ENCODE measurements at places on chromosomes 2 and 18.
A peak's percentile ranks its signal among the peaks of the same experiment; 100 is the strongest.

DNA sequence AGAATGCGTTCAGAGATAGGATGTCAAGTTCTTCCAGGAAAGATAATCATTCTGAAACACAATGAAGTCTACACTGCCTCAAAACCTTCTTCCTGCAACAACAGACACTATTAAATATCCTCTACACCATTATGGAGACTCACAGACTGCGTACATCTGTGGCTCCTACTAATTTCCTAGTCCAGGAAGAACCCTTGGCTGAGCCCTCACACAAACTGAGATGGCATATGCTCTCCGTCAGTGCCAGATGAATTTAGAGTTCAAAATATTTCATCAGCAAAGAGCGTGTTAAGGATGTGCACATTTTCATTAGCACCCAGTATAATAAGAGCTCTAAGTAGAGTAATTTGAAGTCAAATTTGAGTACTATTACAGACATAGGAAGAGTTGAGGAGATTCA, 117.2 kb downstream of the TCF4 start:
- DNase-seq = no peak

DNA sequence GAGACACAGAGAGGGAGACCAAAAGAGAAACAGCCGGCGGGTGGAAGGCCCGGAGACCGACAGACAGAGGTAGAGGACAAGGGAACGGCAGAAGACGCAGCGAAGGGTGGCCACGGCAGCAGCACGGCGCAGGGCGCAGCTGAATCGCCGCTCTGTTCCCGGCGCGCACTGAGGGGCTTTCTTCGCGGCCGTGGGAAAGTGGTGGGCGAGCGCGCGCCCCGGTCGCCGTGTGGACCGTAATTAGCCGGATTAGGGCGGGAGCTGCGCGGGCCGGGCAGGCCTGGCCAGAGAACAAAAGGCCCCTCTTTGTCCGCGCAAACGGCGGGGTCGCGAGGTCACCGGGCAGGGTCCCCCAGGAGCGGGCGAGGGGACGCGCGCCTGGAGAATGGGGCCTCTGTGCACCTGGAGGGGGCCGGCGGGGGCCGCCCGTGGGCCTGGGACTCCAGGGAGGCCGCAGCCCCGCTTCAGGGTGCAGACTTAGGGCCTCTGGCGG, 158.3 kb downstream of the ZFP36L2 start:
- DNase-seq = no peak

DNA sequence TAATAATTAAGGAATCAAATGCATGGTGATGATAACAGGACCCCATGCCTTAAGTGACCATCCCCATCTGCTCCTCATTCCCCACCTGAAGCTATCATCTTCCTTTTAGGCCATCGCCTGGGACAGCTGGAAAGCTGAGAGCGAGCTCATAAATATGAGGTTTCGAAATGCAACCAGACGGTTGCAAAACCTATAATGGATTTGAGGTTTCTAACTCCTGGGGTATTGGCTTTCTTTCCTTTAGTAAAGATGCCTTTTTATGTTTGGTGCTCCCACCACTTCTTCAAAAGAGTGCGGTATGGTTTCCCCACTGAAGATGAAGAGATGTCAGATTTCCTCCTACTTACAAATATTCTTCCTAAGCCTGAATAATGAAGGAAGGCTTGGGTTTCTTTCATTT, 1589.5 kb upstream of the PIK3C3 start:
- no peak for DNase-seq

DNA sequence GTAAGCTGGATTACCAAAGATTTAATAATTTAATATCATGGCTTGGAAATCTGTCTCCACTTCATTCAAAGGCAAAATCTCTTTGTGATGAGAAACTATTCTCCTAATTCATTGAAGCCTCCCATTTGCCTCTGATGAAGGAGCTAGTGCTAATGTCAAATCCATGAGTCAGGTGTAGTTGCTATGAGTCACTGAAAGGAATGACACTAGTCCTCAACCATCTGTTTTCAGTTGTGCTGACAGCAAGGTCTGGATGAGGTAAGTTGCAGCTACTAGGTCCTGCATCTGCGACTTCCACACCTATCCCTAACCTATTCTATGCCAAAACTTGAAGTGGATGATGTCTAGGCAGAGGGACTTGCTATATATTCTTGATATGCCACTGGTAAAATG, 324.0 kb upstream of the UBE2E3 start:
- DNase-seq = no peak

DNA sequence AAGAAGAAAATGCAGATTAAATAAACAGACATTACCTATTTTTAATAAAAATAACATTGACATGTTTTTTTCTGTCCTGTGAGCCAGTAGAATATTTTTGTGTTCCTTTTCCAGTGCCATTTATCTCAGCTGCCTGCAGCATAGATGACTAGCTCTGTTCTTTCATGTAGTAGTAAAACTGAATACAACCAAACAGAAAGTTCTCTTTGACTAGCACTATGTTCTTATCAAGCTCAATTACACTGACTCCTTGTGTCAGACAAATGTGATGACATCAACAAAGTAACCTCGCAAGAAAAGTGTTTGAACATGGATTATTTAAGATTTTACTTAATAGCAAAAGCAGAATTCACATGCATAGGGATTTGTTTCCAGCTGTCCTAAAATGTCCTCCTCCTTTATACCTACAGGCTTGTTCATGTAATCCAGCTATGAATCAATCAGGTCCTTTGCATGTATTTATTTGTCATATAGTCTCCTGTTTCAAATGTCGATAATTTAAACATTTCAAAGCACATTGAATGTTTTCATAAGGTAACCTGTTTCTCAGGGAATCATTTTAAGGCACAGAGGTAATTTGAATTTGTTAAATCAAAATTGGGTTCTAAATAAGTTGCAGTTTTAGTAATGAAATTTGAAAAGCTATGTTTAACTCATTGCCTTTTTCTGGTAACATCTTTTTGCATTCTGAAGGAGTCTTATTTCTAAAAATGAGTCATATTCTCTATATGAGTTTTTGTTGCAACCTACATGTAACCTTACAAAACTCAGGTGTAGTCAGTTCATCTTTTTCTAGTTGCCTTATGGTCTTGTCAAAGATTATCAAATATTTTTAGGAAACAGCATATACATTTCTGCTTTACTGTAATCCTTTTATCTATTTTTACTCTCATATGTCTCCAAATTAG, 215.3 kb upstream of the GULP1 start:
- no peak for DNase-seq

DNA sequence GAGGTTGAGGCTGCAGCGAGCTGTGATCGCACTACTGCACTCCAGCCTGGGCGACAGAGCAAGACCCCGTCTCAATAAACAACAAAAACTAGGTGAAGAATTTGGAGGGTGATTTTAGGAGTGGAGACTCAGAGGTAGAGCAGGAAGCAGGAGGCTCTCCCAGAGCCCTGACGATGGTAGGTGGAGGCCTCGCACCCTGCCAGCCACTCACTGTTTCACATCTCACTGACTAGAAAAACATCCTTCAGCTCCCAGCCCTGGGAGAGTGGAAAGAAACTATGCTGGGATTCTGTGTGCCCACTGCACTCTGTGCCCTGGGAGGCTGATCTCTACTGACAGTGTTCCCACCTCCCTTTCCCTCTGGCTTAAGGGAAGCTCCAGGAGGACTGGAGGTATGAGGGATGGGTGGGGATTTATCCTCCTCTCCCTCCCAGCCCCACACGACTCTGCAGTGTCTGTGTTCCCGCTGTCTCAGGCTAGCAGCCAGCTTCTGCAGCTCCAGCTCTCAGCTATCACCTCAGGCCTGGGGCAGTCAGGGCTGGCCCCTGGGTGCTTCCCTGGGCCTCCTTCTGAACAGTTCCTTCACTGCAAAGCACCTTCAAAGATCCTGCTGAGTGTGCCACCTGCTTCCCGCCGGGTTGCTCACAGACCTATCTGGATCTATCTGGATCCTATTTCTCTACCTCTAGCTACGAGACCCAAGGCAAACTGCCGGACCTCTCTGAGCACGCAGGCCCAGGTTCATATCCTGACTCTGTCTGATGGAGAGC, 9.6 kb downstream of the CIB4 start:
- DNase-seq = no peak

- peak; percentile 81 for DNase-seq
These were observed 18.6 kb upstream of the MRPL19 start for GRCh38 chr2:75627902-75628504.

DNA sequence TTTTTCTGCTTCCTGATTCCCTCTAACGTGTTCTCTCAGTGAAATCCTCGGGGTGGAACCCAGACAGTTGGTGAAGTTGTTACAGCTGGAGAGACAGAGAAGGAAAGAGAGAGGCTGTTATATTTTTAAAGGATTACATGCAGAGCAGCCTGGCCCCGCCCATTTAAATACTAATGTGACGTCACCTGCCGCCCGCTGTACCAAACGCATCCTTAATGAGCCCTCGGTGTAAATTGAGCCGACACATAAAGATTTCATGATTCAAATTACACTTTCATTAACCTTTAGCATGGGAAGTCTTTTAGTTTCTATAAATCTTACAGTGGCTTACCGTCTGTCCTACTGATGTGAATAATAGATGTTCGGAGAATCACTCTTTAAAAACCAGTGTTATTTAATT, 164.0 kb upstream of the SIX3 start:
- DNase-seq = peak; percentile 43

DNA sequence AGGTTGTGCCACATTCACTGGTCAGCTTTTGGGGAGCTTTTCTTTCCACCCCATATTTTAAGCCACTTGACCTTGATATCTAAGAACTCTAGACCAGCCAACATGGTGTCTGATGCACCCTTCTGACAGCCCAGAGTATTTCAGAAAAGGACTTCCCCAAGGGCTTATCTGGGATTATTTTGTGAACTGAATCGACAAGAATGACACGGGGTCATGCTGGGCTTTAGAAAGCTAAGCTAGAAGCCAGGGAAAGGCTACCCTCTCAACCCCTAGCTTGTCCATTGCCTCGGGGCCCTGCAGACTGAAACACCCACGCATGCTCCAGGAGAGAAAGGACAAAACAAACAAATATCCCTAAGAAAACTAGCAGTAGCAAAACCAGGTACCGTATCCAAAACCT, 16.0 kb downstream of the SLC4A5 start:
- DNase-seq = no peak

DNA sequence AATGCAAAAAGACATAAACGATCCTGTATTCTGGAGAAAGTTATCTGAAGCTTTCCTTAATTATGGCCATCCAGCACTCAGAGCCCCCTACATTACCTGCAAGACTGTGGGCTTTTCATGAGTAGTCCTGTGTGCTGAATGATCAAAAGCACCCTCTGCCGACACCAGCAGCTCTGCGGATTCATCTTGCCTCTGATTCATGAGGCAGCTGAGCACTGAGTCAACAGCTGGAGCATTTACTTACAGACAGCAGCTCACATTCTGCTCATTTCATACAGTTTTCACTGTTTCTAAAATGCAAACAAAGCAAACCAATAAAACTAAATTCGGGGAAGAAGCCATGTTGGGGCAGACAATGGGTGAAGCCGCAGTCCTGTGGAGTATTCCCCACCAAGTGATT, 886.5 kb downstream of the CNTNAP5 start:
- DNase-seq = no peak

- DNase-seq = no peak
These were observed 147.8 kb downstream of the VAPA start for GRCh38 chr18:10061566-10062140.

GRCh38 chr2:149129433-149129832, 90.9 kb downstream of the LYPD6B start:
- DNase-seq = no peak

GRCh38 chr2:628651-629050, 48.6 kb downstream of the TMEM18 start:
- DNase-seq = no peak

- no peak for DNase-seq
These were observed 330.9 kb downstream of the TNS1 start for GRCh38 chr2:217671871-217672270.

DNA sequence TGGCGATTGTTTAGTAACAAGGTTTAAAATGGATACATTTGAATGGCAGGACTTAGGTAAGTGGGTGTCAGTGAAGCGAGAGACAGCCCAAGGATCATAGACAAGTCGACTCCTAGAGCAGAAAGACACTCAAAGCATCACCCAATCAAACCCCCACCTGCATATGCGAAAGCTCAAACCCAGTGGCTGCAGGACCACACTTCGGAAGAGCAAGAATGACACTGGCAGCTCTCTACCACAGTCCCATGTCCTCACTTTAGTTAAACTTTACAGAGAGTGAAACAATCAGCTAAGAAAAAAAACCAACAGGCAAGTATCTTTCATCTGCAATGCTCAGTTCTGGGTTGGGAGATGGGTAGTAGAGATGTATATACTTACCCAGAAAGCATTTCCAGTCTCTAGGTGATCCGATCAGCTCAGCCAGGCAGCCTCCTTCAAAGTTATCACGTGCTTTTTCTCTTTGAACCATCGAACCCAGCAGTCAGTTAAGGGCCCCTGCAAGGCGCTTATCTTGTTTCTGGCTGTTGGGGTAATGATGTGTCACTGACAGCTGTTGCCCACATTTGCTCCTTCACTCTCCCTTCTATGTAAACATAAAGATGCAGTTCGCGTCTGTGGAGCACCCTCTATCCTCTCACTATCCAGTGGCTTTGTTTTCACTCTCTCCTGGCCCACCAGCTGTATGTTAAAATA, 357.5 kb upstream of the ID2 start:
- peak; percentile 34 for DNase-seq

- no peak for DNase-seq
These were observed 136.1 kb downstream of the NEDD4L start for GRCh38 chr18:58180172-58180571.

GRCh38 chr2:123808243-123808642, 216.8 kb upstream of the CNTNAP5 start:
- no peak for DNase-seq

DNA sequence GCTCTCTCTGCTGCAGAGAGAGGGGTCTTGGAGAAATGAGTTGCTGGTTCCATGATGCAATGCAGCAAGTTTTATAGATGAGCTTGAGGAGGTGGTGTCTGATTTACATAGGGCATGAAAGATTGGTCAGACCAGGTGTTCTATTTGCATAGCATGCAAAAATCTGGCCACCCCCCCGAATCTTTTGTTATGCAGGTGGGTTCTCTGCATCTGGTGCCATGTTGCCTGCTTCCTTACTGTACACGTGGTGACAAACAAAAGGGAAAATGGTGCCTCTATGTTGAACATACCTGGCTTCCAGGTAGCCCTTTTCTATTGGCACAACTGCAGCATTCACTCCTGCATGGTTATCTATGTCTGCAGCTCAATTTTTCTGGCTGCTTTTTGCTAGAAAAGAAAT, 169.4 kb downstream of the GALNT1 start:
- DNase-seq = no peak

DNA sequence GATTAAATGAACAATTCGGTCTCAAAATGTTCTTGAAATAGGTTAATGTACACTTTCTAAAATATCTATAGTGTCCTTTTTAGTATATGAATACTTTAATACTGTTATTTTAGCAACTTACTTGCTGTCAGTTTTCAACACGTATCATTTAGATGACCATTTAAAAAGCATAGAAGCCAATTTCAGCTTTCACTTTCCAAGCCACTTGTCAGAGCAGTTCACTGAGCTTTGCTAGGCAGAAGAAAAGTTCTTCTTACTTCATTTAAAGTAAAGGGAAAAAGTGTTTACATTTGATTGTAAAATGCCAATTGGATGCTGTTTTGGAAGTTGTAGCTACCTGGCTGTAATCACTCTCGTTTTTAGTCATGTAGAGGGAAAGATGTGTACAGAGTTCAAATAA, 126.0 kb downstream of the KCNH7 start:
- DNase-seq = no peak

Measured in activated CD4-positive, alpha-beta T cell treated with anti-CD3 and anti-CD28 coated beads for 36 hours (primary cell).